ENCODE measurements at places on chromosomes 5 and 9.

GRCh38 chr9:127937056-127937387, 632 bp downstream of the DPM2 start:
- no peak for DNase-seq

DNA sequence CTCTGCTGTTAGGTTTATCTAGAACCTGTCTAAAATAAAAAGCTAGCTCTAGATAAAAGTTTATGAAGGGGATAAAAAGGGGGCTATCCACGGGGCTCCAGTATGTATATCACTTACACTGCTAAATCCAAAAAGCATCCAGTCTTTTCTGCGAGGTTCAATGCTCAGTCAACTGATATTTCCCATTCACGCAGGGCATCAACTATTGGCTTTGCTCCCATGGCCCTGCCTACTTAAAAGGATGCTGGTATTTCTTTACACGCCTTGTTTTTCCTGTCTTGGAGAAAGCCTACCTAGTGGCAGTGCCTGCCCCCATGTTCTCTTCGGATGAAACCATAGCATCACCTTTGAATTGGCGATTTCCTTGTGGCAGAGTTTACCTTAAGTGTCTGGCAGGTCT, 8.1 kb downstream of the SPRY4 start:
- no peak for DNase-seq

- no peak for DNase-seq
These were observed 16.0 kb downstream of the TMEM174 start for GRCh38 chr5:73188764-73189531.

DNA sequence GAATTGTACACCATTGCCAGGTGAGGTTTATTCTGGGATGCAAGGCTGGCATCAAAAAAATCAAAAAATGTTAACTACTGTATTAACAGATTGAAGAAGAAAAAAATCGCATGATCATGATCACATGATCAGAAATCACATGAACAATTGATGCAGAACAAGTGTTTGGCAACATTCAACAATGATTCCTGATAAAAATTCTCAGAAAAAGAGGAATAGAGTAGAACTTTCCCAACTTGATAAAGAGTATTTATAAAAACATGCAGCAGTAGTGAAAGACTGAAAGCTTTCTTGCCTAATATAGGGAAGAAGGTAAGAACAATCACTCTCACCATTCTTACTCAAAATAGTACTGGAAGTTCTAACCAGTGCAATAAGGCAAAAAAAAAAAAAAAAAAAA, 16.4 kb downstream of the SLCO4C1 start:
- no peak for DNase-seq

All from suprapubic skin (tissue), 4 donors.